Breast epithelium (tissue), 4 donors: ENCODE measurements at places on chromosomes 13 and 19. TPM values are rescaled to one million over a fixed set of nuclear protein-coding genes. Genes with fewer than 3 reads are reported as not detected.

The GFY gene
- total RNA-seq: not detected

DNA sequence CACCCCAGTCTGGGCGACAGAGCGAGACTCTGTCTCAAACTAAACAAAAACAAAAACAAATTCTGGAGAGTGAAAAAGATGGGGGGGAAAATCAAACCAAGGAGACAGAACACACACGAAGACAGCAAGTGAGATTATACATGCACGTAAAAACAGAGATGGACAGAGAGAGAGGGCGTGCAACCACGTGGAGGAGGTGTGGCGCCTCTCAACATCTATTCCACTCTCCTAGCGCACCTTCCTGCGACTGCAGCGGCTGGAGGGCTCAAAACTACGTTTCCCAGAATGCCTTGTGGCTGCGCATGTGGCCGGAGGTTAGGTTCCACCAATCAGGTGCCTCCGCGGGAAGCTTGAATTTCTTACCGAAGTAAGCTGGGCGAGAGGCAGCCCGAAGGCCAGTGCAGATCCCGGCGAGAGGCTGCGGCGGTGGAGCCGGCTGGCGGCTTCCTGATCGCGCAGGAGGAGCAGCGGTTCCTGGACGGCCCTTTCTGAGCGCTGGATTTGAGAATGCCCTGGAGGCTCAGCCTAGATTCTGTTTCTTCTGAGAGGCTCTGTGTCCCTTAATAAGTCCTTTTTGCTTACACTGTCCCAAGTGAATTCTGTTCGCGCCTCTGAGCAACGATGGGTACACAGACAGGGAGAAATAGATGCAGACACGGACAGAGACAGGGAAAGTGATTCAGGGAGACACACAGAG is 13.1 kb upstream of the NANOS2 start:
- no peaks in the 10 kb centered on the region for H3K27me3 ChIP-seq
- peak; percentile 86 for DNase-seq
- H3K4me3 ChIP-seq: no peak overlapping the region
- H3K27ac ChIP-seq: no peak overlapping the region
- no peaks in the 10 kb centered on the region for H3K4me1 ChIP-seq

DNA sequence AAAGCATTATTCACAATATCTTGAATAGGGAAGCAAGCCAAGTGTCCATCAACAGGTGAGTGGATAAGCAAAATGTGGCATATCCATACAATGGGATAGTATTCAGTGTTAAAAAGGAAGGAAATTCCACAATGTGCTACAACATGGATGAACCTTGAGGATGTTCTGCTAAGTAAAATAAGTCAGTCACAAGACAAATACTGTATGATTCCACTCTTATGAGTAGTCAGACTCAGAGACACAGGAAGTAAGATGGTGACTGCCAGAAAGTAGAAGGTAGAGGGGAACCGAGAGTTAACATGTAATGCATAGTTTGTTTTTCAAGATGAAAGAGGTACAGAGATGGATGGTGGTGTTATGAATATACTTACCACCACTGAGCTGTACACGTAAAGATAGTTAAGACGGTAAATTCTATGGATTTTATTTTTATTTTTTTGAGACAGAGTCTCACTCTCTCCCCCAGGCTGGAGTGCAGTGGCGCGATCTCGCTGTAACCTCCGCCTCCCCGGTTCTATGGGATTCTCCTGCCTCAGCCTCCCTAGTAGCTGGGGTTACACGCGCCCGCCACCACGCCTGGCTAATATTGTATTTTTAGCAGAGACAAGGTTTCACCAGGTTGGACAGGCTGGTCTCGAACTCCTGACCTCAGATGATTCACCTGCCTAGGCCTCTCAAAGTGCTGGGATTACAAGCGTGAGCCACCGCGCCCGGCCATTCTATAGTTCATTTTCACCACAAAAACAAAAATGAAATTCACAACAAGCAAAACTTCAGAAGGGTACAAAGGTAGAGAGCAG is 1.0 kb upstream of the CHAMP1 start:
- H3K27ac ChIP-seq: peak overlapping the region; percentile 85
- H3K27me3 ChIP-seq: no peaks in the 10 kb centered on the region
- DNase-seq: no peak

GRCh38 chr19:46484656-46485055 is 11.0 kb downstream of the PNMA8B start:
- H3K4me3 ChIP-seq: no peak overlapping the region
- H3K36me3 ChIP-seq: no peaks in the 10 kb centered on the region
- DNase-seq: no peak
- no peaks in the 10 kb centered on the region for H3K27me3 ChIP-seq

GRCh38 chr19:46453661-46454060 is 17.7 kb downstream of the PNMA8A start:
- no peak overlapping the region for H3K4me3 ChIP-seq
- H3K27ac ChIP-seq: peak overlapping the region; percentile 66
- H3K27me3 ChIP-seq: no peaks in the 10 kb centered on the region
- no peaks in the 10 kb centered on the region for H3K4me1 ChIP-seq
- no peak for DNase-seq

GRCh38 chr19:46378268-46378667 is 31.4 kb downstream of the PPP5C start:
- H3K27ac ChIP-seq: peak overlapping the region; percentile 45
- peaks cover 11% of the 10 kb centered on the region for H3K4me1 ChIP-seq

- DNase-seq: no peak
- H3K4me3 ChIP-seq: peak overlapping the region; percentile 72
- peak overlapping the region; percentile 90 for H3K27ac ChIP-seq
- H3K4me1 ChIP-seq: no peaks in the 10 kb centered on the region
- H3K36me3 ChIP-seq: no peaks in the 10 kb centered on the region
These were observed 656 bp downstream of the ZNF155 start for GRCh38 chr19:43984687-43985000.
